ENCODE measurements at places on chromosomes 1 and 21.

GRCh38 chr1:245292553-245292952, 137.8 kb downstream of the KIF26B start:
- no peak for DNase-seq

DNA sequence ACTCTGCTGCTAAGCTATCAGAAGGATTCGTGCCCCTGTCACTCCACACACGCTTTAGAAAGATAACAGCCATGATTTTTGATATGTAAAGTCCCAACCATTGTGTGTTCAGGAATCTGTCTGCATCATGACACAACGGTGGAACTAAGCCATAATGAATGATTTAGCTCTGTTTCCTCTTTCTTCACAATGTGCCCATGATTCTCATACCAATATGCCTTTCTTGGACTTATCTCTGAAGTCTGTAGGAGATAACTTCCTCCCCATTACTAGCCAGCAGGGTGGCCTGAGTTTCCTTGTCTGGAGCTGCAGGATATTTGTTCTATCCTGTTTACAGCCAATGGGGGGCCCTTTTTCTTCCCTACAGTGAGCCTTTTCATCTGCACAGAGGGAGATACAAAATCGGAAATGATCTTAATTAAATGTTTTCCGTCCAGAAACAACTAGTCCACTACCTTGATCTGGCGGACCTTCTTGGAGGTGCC, 511.7 kb downstream of the USP25 start:
- DNase-seq, result no peak

DNA sequence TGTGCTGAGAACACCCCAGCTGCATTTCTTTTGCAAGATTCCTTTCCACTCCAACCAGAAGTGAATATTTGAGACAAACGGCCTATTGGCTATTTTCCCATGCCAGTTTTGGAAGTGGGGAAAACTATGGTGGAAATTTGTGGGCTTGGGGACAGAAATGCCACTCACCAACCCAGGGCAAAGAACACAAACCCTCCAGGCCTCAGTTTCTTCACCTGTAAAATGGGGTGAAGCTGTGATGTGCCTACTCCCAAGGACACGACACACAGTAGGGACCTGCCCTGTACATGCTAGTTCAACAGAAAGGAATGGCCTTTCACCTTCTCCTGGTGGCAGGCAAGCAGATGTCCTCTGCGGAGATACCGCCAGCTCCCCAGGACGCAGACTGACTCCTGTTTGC, 46.5 kb downstream of the SIM2 start:
- DNase-seq, result no peak

DNA sequence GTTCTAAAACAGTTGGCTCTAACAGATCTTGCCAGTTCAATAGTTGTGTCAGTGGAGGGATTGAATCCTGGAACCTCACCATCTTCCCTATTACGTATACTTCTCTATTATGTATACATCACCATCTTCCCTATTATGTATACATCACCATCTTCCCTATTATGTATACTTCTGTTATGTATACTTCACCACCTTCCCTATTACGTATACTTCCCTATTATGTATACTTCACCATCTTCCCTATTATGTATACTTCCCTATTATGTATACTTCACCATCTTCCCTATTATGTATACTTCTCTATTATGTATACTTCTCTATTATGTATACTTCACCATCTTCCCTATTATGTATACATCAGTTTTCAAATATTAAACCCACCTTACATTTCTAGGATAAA, 34.4 kb upstream of the HP1BP3 start:
- DNase-seq, result no peak

GRCh38 chr1:152227310-152227928, 3.4 kb upstream of the HRNR start:
- no peak for DNase-seq

DNA sequence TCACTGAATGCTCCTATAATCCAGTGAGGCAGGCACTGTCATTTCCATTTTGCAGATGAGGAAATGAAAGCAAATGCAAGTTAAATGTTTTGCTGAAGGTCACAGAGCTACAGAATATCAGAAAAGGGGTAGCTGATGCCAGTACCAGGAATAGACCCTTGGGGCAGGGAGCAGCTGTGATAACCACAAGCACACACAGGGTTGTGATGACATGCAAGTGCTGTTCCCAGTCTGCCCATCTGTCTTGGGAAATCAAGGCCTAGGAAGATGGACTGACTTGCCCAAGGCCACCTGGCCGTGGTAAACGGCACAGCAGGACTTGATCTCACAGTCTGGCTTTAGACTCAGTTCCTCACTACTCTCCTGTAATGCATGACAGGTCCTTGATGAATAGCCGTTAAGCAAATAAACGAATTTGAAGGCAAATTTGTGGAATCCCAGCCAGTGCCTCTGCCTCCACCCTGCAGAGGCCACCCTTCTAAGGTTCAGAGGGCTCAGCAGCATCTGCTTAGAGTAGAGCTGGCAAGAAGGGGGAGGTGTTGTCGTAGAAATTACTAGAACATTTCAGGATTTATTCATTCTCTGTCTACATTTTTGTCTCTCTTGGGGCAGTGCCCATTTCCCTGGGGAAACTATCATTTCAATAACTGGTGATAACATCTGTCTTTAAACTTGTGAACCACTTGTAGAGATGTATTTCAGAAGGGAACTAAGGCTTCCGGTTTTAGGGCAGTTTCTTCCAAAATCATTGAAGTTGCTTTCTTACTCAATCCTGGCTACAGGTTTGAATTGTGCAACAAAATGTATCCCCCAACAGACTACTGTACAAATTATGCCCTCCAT, 53.2 kb upstream of the MRPS6 start:
- no peak for DNase-seq

DNA sequence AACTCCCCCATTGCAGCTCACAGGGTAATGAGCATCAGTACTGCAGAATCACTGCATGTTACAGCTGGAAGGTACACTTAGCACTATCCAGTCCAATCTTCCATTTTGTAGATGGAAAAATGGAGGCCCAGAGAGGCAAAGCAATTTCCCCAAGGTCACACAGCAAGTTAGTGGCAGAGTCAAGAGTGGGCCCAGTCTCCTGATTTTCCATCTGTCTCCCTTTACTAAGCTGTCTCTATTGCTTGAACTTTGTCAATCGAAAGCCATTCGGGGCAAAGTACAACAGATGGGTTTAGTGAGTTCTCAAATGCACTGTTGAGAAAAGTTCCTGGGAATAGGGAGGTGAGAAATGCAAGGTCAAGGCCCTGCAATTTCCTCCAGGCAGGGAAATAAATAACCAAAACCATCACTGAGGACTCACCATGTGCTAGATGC, 50.4 kb upstream of the IFFO2 start:
- no peak for DNase-seq

DNA sequence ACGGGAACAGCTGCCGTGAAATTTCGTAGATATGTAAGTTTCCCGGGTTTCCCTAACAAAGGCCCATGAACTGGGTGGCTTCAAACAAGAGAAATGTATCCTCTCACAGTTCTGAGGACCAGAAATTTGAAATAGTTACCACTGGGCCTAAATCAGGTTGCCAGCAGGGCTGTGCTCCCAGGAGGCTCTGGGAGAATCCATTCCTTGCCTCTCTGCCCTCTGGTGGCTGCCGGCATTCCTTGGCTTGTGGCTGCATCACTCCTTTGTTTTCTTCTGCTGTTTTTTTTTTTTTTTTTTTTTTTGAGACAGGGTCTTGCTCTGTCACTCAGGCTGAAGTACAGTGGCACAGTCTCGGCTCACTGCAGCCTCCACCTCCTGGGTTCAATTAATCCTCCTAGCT, 23.7 kb downstream of the UMODL1 start:
- DNase-seq, result no peak

- DNase-seq, result no peak
Observed at GRCh38 chr1:180848191-180848590, 64.5 kb upstream of the KIAA1614 start.

- no peak for DNase-seq
Observed at GRCh38 chr1:5975133-5975880, 16.9 kb downstream of the NPHP4 start.

DNA sequence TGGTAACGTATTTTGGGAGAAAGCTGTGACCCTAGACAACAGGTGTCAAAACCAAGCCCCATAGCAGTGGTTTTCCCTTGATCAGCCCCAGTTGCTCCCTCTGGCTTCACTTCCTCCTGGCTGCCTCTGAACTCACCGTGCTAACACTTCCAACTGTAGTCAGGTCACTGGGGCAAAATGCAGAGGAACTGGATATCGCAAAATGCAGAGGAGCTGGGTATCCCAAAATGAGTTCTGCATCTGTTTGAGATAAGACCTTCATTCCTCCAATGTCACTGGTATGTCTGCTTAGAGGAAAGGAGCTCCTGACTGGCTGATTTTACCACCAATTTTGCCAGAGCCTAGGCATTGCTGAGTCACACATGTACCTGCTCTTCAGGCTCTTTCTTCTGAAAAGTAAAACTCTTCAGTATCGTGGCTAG, 19.6 kb upstream of the TACSTD2 start:
- DNase-seq, result no peak

DNA sequence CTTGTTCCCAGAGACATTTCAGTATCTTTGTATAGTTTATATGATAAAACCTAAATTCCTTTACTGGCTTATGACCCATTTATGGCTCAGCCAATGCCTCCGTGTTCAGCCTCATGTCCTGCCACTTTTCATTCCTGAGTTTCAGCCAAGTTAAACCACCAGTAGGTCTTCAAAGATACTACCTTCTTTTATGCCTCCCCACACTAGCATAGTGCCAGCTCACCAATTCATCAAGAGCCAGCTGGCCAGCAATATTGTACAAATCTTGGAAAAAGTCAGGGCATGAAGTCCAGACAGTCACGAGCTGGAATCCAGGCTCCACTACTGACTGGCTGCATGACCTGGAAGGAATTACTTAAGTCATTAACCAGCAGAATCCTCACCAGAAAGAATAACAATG, 446.0 kb downstream of the GPATCH2 start:
- no peak for DNase-seq

DNA sequence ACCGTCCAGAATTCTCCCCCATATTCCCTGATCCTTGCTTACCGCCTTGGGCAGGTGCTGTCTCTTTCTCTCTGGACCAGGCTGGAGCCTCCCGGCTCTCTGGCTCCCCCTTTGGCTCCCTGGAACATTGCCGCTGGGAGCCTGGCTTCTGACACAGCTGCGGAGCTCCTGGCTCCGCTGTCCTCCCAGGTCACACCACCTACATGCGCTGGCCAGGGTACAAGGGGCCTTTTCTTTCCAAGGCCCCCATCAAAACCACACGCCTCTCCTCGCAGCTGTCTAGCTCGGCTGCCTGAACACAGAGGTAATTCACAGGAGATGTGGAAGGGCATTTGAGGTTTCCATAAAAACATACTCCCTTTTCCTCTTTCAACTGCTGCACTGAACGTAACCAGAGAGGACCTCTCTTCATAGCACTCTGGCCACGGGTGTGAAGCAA, 7.5 kb upstream of the ZNF648 start:
- no peak for DNase-seq

DNA sequence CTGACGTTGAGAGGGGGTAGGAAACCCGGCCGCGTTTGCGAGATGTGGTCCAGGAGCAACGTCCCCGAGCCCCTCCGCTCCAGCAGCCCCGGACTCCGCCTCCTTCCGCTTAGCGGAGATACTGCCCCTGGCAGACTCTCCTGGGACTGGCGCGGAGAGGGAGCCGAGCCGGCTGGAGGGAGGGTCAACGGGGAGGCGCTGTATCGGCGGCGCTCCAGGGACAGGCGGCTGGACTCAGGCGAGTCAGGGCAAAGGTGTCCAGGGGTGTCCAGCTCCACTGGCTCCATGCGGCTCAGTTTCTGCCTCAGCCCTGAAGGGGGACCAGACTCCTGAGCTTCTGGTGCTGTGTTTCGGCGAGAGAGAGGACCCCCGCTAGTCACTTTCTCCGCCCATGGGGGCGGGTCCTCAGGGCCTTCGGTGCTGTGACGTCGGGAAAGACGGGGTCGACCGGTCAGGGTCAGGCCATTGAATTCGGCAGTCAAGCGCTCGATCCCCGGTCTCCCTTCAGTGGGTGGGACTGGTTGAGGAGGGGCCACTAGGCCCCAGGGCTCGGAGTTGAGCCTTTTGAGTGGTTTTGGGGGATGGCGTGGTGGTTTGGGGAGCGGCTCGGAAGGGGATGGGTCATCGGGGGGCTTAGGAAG, 2.8 kb upstream of the LIX1L start:
- DNase-seq, result peak; percentile 48

GRCh38 chr1:39086865-39087409, 60.8 kb downstream of the NDUFS5 start:
- no peak for DNase-seq

DNA sequence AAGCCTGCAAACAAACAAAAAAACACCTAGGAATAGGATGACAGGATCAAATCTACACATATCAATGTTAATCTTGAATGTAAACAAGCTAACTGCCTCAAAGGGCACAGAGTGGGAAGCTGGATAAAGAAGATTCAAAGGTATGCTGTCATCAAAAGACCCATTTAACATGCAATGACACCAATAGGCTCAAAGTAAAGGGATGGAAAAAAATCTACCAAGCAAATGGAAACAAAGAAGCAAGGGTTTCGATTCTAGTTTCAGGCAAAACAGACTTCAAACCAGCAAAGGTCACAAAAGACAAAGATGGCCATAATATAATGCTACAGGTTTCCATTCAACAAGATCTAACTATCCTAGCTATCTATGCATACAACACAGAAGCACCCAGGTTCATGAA, 16.2 kb upstream of the OR2T10 start:
- DNase-seq, result no peak

- peak; percentile 58 for DNase-seq
Observed at GRCh38 chr1:116514708-116515525, 55.9 kb downstream of the CD58 start.

DNA sequence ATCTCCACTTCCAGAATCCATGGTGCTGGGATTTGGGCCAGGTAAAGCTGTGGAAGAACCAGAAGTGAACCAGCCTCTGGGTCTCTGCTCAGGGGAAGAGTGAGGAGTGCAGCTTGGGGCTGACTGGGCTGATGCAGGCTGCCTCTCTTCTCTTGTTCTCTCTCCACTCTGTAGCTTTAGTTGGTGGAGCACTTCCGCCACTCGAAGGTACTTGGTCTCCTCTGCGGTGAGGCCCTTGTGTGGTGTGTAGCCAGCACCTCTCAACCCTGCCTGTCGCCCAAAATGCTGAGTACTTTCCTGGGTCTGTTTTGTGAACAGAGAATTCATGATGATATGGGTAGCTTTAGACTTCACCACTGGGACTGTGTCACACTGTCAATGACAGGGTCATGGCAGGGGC, 63.2 kb downstream of the URB2 start:
- DNase-seq, result no peak

GRCh38 chr1:90190523-90190922, 195.6 kb downstream of the ZNF326 start:
- no peak for DNase-seq
